ENCODE measurements at places on chromosomes 1 and 21.

GRCh38 chr1:3067301-3067670, 1.7 kb upstream of the PRDM16 start:
- no peak for DNase-seq

DNA sequence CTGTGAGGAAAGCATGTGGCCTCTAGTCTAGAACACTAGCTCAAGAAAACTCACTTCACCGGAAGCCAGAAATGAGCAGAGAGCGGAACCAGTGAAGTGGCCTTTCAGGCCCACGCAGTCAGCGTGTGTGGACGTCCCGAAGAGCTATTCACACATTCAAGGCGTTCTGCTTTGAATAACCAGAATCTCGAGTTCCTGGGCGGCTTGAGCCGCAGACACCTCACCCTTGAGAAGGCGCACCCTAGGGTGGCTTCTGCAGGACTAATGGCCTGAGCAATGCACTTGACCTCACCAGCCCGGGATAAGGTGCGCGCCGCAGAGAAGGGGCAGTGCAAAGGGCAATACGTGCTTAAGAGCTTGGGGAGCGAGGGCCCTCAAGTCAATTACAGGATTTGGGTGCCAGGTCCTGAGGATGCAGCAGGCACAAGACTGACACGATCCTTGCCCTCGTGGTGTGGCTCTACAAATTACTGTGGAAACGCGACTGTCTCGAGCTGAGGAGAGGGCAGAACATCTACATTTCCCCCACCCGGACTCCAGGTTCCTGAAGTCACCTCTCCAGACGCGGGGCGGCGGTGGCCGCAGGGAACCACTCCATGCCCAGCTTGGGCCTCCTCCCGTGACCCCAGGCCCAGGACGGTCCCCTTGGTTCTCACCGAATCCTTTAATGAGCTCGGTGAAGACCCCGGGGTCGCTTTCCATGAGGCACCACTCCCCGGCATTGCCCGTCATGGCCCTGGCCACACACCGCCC, 455 bp downstream of the UCHL5 start:
- peak; percentile 87 for DNase-seq

DNA sequence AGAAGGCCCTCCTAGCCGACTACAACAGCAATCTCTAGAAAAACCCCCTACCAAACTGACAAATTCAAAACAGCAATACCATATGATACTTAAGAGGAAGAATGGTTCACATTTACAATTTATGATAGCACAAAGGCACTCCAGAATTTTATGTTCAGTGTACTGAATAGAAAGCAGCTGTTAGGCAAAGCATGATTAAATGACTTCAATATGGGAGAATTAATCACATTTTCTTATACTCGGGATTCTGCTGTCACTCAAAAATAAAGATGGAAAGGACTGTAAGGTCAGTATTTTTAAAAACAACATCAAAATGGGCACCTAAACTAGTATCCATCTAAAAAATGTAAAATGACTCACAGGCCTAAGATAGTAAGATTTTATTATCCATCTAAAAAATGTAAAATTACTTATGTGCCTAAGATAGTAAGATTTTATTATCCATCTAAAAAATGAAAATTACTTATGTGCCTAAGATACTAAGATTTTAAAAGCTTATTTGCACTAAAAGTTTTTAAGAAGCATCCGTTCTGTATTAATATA, 198.5 kb downstream of the SMYD3 start:
- no peak for DNase-seq

DNA sequence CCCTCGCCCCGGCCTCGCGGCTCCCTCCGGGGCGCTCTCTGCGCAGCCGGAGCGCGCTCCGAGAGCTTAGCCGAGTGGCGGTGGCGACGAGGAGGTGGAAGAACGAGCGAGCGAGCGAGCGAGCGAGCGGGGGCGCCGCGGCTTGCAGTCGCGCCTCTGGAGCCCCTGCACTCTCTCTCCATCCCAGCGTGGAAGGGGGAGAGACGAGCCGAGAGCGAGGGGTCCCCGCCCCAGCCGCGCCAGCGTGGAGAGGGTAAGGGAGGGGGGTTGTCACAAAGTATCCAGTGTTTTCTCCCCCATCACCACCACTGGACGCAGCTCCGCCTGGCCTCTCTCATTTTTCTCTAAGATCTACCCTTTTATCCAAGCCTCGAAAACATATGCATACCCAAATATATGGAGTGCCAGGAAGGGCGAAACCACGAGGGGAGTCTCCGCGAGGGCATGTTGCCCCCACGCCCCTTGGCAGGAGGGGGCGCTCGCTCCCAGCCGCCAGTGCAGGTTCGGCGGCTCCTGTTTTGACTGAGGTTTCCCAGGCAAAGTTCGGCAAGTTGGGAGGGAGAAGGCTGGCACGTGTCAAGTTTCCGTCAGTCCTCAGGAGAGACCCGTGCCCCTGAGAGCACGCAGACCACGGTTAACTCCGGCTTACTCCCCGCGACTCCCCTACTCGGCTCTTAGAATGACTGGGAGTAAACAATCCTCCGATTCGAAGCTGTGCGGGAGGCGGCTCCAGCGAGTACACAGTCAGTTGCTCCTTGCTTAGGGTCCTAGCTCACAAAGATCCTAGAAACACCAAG, 569 bp upstream of the DAB1 start:
- no peak for DNase-seq

DNA sequence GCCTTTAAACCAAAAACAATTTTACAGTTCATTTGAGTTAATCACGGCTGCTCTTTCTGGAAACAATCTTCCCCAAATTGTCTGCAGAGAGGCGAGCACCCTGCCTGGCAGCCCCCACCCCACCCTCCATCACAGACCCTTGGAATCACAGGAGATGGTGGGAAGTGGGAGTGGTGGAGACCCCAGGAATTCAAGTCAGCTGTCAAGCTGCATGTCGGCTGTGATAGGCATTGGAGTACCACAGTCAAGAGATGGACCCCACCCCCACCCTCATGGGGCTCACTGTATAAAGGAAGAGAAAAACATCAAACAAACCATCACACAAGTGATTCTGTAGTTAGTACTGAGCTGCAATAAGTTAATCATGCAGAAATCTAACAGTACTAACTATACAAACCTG, 360.4 kb downstream of the MATN1 start:
- peak; percentile 10 for DNase-seq

DNA sequence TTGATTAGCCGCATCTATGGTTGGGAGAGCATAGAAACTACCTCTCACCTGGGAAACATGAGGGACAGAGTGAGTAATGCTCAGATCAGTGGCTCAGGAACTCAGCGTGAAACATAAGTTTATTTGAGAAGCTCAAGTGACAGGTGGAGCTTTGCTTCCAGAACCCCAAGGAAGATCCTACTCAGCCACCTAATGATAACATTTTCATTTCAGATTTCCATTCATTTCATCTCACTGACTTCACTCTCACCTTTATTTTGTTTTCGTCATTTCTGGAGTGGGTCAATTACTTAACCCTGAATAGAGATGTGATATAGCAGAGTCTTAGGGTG, 145.5 kb upstream of the DUSP10 start:
- no peak for DNase-seq

GRCh38 chr1:55751776-55752175, 536.6 kb upstream of the USP24 start:
- no peak for DNase-seq
